Hematopoietic multipotent progenitor cell treated with erythropoietin and hydrocortisone succinate and interleukin-3 and kit ligand, for 15 days (in vitro differentiated cells): ENCODE measurements at places on chromosomes 7 and 10.
A peak's percentile ranks its signal among the peaks of the same experiment; 100 is the strongest.

DNA sequence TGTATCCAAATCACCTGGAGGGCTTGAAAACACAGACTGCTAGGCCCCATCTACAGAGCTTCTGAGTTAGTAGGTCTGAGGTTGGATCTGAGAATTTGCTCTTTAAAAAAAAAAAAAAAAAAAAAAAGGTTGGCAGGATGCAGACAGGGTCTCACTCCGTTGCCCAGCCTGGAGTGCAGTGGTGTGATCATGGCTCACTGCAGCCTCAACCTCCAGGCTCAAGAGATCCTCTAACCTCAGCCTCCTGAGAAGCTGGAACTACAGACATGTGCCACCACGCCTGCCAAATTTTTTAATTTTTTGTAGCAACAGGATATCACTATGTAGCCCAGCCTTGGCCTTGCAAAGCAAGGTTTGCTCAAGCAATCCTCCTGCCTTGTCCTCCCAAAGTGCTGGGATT, 8.0 kb downstream of the GDI2 start:
- no peak for DNase-seq

- no peak for DNase-seq
These were observed 12.8 kb upstream of the MYL7 start for GRCh38 chr7:44153948-44154335.

DNA sequence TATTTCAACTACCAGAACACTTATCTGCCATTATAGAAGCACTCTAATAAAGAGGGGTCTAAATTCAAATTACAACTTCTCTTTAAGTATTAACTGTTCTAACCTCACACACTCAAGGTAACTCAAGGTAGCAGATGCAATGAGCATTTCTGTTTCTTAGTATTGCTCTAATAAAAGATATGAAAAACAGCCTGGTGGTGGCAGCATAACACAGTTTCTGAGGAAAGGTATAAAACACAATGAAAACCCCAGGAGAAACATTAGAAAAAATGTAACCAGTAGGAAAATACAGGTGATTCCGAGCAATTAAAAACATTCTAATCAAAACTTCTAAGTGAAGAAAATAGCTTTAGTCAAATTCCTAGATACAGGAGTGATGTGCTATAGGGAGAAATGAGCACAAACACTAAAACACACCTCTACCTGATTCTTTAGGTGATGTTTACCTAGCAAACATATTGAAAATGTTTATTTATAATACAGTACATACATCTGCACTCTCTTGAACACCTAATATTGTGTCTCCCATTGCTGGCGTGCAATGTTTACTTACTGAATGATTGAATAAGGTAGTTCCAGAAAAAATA, 3.5 kb downstream of the MKRN1 start:
- peak; percentile 81 for DNase-seq

GRCh38 chr7:44484482-44485313, 5.8 kb downstream of the NUDCD3 start:
- DNase-seq, result no peak

GRCh38 chr7:36092221-36092771, 60.8 kb upstream of the EEPD1 start:
- DNase-seq, result no peak

DNA sequence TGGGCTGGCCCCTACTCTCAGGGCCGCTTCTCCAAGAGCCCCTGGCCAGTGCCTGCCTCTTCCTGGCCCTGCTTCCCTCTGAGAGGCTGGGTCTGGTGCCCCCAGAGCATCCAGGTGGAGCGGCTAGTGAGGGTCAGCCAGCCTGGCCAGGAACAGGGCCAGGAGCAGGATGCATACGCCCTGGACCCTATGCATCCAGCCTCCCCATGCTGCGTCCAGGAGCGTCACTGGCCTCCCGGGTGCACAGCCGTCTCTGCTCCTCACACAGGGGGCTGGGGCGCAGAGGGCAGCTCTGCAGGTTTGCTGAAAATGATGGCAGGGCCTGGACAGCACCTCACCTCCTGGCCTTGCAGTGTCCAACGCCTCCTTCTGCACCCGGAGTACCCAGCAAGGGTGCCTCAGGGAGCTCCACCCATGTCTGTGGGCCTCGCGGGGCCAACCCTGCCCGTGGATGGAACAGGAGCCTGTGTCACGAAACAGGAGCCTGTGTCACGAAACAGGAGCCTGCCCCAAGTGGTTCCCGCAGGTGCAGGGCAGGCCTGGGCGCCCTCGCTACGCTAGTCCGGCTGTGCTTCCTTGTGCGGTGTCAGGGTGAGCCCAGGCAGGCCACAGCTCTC, 246.2 kb upstream of the PPP2R2D start:
- DNase-seq, result no peak

GRCh38 chr7:131285556-131285955, 42.1 kb upstream of the MKLN1 start:
- DNase-seq, result no peak

DNA sequence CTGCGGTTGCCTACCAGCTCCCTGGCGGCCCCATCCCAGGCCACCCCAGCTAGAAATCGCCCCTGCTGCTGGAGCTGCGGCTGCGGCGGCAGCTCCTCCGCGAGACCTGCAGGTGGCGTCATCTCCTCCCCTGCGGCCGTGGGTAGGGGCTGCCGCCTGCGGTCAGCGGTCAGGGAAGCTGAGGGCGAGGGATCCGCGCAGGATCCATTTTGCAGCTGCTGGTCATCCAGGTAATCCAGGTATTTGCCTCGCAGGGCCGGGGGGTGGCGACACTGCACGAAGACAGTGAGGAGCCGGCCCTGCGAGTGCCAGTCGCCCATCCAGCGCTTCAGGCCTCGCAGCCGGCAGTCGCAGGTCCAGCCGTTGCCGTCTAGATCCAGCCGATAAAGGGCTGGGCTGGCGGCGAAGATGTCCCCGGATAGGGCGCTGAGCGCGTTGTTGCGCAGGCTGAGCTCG, 1.5 kb downstream of the TRIL start:
- DNase-seq, result no peak

- DNase-seq, result no peak
These were observed 102.1 kb upstream of the WDR11 start for GRCh38 chr10:120749072-120749471.

GRCh38 chr7:98174334-98175259, 36.6 kb upstream of the BHLHA15 start:
- no peak for DNase-seq

- no peak for DNase-seq
These were observed 95.4 kb downstream of the SVIL start for GRCh38 chr10:29539412-29539811.

DNA sequence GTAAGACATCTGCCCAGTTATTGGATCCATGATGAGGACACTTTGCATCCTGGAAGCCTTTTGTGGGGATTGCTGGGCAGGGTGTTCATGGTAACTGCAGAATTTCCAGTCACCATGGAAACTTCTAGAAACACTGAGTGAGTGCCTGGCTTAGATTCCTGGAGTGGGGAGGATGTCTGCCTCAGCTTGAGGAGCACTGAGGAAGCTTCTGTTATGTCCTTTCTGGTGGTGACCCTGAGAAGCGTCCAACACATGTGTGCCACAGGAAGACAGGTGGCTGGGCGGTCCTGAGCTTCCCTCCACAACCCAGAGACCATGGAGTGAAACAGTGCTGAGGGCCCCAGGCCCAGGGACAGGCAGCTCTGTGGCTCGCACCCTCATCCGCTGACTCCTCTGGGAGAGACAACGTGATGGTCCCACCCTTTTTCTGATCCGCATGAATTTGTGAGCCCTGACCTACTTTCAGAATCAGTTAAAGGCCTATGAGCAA, 191.8 kb upstream of the CXCL12 start:
- DNase-seq, result no peak

DNA sequence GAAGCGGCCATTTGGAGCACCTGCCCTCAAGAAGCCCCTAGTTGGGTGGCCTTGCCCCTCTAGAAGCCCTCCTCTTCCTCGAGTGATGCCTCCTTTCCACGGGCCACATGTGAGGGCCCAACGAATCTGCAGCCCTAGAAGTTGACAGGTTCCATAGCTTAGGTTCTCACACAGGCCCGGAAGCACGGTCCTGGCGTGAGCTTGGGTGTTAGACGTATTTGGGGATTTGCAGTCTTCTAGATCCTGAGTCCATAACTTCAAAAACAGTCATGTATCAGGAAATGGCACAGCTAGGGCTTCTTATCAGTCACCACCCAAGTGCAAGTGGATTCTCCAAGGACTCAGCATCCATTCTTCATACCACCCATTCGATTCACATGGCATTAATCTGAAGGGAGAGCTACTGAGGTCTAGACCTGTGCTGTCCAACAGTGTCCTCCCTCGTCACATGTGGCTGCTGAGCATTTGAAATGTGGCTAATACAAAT, 477 bp upstream of the FBXW4 start:
- DNase-seq, result no peak

- no peak for DNase-seq
These were observed 253.7 kb downstream of the ARHGAP21 start for GRCh38 chr10:24469993-24470392.

DNA sequence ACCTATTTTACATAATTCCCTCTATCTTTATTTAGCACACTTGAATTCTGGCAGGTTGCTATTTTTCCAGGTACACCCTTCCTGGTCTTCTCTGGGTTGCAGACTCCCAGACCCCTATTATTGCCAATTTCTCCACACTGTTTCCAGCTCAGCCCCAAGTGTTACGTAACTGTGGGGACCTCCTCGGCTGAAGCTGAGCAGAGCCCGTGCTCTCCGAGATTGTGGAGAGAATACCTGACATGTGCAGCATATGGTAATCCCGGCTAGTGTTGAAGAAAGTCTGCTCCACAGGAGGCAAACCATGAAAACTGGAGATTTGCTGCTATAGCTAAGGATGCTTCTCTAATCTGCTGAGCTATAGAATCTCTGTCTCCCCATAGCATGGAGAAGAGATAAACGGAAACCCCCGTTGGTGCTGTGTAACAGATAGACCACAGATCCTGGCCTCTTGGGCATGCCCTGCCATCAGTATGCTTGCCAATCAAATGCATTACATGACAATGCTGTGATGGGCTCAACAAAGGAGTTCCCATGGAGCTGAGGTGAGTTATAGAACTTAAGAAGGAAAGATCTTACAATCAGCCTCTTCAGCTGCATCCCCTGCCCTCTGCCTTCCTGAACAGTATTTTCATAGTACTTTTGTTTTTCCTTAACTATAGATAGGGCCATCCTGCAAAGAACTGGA, 144.6 kb upstream of the AOAH start:
- DNase-seq, result no peak

- DNase-seq, result no peak
These were observed 56.7 kb downstream of the LRRC4 start for GRCh38 chr7:127974446-127975035.

DNA sequence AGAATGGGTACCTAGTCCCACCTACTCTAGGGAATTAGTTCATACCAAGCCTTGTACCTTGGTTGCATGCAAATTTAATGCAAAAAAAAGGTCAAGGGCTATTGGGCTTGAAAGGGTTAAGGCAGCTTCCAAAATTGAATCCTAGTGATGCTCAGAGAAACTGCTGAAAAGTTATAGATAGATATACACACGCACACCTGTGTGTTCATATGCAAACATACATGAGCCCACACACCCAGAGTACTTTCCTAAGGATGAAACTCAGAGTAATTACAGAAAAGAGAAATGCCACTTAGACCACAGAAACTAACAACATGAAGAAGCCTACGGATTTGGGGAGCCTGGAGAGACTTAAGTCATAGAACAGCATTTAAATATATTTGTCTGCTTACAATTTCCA, 1.5 kb downstream of the SLC25A13 start:
- no peak for DNase-seq

DNA sequence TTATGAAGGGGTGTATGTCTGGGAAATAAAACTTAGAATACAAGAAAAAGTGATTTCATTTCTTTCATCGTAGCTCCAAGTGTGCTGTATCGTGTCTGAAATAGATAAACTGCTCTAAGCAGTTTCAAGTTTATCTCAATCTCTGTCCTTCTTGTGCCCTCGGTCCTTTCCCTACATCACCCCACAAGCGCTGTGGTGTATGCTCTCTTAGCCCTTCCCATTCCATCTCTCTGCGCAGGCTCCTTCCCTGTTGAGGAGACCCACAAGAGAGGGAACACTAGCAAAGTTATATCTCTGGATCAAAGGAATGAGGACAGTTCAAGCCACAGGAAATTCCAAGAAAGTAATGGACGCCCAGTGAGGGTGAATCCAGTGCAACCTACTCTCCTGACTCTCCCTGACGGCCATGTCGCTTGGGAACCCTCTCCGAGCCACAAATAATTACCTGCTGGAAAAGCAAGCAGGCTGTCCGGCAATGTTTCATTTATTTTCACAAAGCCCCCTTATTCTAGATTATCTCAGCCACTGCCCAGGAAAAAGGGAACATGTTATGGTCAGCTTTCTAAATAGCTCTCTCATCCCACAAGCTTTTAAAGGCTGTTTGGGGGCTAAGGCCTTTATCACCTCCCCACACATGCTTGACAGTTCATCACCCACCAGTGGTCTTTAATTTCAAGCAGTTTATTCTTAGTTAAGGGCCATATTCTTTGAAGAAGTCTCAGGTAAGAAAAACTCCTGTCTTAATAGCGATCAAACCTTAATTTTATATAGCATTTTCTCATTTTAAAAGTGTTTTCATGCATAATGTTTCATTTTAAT, 34.8 kb downstream of the LRRC4 start:
- no peak for DNase-seq
